Fibroblast of skin of scalp (primary cell): ENCODE measurements at places on chromosomes 6 and 20.

DNA sequence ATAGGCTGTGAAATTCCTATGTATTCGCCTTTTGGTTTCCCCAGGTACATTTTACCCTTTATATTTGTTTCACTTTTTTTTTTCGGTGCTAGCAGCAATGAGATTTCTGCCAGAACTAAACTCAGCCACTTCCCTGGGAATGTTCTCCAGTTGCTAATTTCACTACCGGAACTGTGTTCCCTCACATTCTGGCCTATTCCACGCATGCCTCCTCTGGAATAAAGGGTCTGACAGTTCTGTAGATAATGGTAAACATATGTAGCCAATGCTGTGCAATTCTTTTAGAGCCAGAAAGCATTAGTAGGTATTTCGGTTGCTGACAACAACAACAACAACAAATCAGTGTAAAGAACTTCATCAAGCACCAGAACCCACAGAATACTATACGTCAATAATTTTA is 96.1 kb upstream of the TBX18 start:
- peak; percentile 33 for DNase-seq

DNA sequence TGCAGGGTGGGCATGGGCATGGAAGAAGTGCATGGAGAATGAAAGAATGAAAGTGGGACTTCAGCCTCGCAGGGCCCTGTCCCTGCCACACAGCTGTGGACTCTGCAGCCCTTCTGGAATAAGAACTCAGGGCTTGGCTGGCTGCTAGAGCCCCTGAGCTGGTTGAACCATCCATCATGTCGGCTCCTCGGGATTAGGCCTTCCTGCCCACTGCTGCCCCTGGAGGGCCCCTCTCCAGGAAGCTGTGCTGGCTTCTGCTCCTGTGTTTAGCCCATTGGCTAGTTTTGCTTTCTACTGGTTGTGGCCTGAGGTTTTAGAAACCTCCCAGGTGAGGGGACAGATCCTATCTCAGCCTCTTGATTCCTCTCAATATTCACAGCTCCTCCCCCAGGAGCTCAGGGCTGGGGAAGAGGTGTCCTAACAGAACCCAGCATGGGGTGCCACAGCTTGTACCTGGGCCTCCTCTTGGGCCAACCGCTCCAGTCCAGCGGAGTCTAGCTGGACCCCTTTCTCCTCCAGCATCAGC is 7.9 kb downstream of the AARS2 start:
- no peak for DNase-seq

DNA sequence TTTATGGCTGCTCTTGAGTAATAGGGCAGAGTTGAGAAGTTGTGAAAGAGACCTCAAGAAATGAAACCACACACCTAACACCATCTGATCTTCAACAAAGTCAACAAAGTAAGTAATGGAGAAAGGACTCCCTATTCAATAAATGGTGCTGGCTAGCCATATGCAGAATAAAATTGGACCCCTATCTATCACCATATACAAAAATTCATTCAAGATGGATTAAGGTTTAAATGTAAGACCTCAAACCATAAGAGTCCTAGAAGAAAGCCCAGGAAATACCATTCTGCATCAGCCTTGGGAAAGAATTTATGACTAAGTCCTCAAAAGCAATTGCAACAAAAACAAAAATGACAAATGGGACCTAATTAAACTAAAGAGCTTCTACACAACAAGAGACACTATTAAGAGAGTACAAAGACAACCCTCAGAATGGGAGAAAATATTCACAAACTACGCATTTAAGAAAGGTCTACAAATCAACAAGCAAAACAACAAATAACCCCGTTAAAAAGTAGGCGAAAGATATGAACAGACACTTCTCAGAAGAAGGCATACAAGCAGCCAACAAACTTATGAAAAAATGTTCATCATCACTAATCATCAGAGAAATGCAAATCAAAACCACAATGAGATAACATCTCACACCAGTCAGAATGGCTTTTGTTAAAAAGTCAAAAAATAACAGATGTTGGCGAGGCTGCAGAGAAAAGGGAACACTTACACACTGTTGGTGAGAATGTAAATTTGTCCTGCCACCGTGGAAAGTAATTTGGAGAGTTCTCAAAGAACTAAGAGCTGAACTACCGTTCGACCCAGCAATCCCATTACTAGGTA is 4.0 kb downstream of the MAP3K5 start:
- DNase-seq = peak; percentile 77

- DNase-seq = peak; percentile 35
Measured at GRCh38 chr20:23629017-23629541, 8.7 kb downstream of the CST3 start.

GRCh38 chr6:51817832-51818231 is 269.6 kb downstream of the PKHD1 start:
- no peak for DNase-seq

GRCh38 chr6:166009385-166010031 is 158.1 kb downstream of the TBXT start:
- no peak for DNase-seq
